IPS-NIHi11 (cell line): ENCODE measurements at places on chromosomes 2 and 18.

DNA sequence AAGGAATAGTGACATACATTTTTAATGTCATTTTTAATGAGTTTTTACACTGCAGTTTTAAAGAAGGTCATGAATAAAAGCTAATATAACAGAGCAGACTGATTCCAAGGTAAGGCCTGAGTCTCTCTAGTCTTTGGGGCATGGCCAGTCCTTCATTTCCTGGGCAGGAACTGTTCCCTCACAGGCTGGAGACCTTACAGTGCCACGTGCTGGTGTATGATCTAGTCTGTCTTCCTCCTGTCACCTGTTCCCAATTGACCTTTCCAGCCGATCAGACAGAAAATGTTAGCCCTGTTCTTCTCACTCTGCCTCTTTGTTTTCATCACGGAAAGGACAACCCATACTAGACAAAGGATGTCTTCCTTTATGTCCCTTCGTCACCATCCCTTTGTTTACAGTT lies 33.6 kb downstream of the ZCCHC2 start:
- DNase-seq: no peak

DNA sequence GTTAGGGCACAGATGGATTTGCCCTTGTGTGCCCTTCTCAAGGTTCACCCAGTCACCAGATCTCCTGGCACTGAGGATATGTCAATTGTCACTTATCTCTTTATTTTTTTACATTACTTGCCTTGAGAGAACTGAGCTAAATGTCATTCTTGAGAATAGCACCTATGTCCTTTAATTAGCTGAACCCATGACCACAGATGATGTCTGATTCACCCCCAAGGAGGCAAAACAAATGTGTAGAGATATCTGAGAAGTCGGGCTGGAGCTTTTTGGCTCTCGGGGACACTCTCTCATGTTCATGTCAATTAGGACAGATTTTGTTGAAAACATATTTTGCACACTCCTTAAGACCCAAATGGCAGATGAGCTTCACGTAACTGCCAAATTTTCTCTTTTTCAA lies 171.4 kb upstream of the LRRTM1 start:
- no peak for DNase-seq

DNA sequence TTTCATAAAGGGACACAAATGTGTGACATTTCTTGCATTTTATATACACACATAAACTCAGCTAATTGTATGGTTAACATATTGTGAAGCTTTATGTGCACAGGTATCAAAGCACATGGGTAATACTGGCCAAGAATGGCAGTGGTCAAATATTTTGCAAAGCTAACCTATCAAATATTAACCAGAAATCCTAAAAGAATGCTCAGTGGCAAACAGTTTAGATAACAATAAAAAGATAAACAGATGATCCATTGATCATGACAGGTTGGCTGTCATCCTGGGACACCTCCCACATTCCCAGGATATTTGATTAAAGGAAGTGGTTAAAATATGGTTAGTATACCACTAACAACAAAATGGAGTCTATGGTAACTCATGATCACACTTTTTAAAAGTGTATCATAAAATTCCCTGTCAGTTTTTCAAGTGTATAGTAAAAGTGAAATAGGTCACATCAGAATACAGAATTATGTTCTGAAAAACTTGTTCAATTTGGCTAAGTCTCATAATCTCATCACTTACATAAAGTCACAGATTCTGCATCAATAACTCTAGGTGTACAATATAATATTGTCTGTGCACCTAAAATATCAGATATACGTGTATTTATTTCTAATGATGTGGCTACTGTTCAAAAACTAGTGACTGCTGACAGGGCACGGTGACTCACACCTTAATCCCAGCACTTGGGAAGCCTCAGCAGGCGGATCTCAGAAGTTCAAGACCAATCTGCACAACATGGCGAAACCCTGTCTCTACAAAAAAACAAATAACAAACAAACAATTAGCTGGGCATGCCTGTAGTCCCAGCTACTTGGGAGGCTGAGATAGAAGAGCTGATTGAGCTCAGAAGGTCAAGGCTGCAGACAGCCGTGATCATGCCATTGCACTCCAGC lies 48.9 kb downstream of the CDH2 start:
- DNase-seq: no peak

- peak; percentile 51 for DNase-seq
These were observed 176.8 kb downstream of the RTP5 start for GRCh38 chr2:242046206-242046826.

GRCh38 chr2:186702501-186702900 lies 8.6 kb downstream of the FAM171B start:
- DNase-seq: no peak

GRCh38 chr2:42386682-42387081 lies 25.7 kb upstream of the COX7A2L start:
- DNase-seq: peak; percentile 28

GRCh38 chr2:69789772-69790600 lies 39.5 kb upstream of the GMCL1 start:
- no peak for DNase-seq

DNA sequence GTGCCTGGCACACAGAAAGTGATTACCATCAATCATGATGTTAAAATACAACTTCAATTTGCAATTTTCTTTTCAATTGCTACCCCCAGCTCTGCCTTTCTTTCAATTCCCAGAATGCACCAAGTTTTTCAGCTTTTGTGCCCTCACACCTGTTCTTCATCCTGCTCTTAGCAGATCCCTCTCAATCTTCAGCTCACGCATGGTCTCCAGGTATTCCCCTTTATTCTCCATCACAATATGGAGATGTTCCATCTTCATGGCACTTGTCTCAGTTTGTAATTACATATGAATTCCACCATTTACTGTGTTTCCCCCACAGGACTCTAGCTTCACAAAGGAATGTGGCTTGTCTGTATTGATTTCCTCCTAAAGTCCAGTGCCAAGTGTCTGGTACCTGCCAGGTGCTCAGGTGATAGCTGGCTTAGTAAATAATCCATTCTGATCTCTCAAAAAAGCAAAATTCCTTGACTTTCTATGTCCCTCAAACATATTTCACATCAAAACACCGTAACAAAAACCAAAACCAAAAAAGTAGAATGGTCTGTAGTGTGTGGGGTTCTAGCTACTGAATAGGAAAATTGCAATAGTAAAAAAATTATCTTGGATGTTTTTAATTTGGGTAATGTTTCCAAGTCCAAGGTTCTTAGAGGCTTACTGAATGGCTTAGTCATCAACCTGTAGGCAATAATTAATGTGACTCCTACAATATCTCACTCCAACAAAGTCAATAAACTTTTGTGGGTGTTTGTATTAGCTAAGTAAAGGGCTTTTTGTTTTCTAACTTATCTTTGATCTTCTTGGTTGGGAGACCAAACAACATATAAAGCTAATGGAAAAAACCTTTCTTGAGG lies 2.9 kb upstream of the INSIG2 start:
- no peak for DNase-seq

GRCh38 chr2:191105082-191105481 lies 45.7 kb downstream of the STAT4 start:
- DNase-seq: no peak

GRCh38 chr2:45010702-45011012 lies 1.4 kb upstream of the SIX2 start:
- no peak for DNase-seq

DNA sequence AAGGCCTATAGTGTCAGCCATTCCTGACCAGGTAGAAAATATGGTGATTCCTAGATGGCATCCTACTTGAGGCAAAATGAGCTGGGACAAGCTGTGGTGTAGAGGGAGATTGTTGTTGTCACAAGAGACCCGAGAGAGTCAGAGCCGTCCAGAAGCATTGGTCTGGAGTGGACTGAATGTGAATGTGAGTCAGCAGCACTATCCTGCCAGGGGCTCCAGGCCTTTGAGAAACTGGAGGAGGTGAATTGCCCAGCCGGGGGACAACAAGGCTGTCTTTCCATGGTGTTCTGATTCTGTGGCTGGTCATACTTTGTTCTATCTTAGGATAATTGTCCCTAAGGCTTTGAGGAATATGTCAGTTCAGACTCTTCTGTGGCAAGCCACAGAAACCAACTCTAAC lies 29.4 kb upstream of the EIF2AK3 start:
- no peak for DNase-seq

DNA sequence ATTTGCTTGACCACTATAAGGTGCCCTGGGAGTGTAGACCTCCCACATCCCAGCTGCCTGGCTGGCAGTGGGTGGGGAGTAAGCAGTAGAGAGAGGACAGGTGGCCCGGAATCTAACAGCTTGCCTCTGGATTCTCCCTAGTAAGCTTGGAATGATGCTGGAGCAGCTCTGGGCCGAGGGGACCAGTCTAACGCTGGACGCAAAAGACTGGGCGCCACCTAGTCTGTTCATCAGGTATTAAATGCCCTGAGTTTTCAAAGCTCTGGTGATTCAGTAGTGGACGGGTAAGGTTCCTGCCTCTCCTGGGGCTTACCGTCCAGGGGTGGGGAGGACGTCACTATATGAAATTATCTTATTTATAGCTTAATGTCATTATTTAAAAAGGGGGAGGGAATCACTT lies 648 bp upstream of the LYPD6B start:
- peak; percentile 55 for DNase-seq

- peak; percentile 65 for DNase-seq
These were observed at the start of gene VAMP5 for GRCh38 chr2:85584354-85584856. Gene VAMP5 (plus strand): TSS chr2:85584431. CDS start chr2:85584491, 60 bp downstream.

GRCh38 chr2:209872675-209873074 lies 101.0 kb downstream of the UNC80 start:
- DNase-seq: peak; percentile 75

GRCh38 chr2:139940686-139941085 lies 1160.5 kb upstream of the NXPH2 start:
- DNase-seq: no peak

- DNase-seq: no peak
These were observed 68.1 kb downstream of the SMAD4 start for GRCh38 chr18:51098082-51098481.

- DNase-seq: no peak
These were observed 929.2 kb downstream of the SLC4A3 start for GRCh38 chr2:220556658-220557057.
